ENCODE measurements at places on chromosomes 5 and 9. TPM values are rescaled to one million over a fixed set of nuclear protein-coding genes. Genes with fewer than 3 reads are reported as not detected.

DNA sequence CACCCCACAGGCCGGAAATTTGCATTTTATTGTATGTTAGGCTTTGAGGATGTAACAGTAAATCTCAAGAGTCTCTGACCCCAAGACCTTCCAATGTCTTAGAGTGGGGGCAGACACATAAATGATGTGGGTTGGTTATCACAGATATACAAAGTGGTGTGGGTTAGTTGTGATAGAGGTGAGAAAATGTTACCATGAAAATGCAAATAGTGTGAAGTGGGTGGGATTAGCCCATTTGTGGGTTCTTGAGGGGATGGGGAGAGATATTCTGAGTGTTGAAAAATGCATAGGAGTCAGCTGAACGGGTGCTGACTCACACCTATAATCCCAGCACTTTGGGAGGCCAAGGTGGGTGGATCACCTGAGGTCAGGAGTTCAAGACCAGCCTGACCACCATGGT, 7.9 kb upstream of the RNF145 start:
- peaks cover 2% of the 10 kb centered on the region for H3K36me3 ChIP-seq
- H3K27me3 ChIP-seq, result no peaks in the 10 kb centered on the region
- no peak for DNase-seq
- H3K4me1 ChIP-seq, result peaks cover 7% of the 10 kb centered on the region
- H3K27ac ChIP-seq, result no peak overlapping the region

DNA sequence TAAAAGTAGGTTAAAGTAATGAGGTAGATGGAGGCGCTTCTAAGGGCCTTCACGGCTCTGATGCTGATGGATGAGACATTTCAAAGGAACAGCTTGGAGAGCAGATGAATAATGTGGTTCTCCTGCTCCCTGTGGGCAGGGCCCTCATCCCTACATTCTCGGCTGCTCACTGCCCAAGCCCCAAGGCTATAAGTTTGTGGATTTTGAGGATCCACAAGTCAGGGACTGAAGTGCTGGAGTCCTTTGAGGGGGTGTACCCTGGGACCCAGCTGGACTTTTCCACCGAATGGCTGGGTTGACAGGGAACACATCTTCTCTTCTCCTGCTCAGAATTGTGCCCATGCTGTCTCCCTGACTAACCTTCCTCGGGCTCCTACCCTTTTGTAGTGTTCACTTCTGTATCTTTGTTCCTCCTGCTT, 21.4 kb upstream of the CXCL14 start:
- peaks cover 13% of the 10 kb centered on the region for H3K27me3 ChIP-seq
- no peak for DNase-seq
- H3K4me3 ChIP-seq, result no peak overlapping the region

The HCN1 gene
- total RNA-seq, result not detected

The RPL35 gene
- 1,411 TPM for total RNA-seq

The DCP2 gene
- total RNA-seq, result 113 TPM

GRCh38 chr9:130925050-130925678, 13.9 kb downstream of the FIBCD1 start:
- no peaks in the 10 kb centered on the region for H3K4me1 ChIP-seq
- no peak for DNase-seq
- no peaks in the 10 kb centered on the region for H3K36me3 ChIP-seq
- no peak overlapping the region for H3K27ac ChIP-seq

DNA sequence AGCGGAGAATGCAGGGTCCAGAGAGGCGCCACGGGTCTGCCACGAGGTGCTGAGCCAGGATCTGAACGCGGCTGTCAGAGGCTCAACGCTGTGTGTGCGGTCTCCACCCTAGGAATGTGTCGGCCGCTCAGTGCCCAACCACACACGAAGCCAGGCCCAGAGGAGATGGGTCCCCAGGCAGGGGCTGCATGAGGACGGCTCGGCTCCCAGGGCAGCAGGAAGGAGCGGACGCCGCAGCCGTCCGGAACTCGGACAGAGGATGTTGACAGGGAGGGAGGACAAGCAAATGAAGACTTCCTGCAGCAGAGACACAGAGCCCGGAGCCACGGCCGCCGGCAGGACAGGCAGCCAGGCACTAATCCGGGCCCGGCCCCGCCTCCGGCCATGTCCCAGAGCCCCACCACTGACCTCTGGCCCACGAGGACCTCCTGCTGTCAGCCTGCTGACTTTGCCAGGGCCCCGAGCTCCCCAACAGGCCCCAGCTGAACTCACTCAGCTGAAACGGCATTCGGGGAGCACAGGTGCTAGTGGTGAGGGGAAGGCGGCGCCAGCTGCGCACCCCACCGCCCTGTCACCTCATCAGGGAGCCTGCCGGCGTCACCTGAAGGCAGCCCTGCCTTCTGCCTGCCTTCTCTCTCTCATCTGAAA, 12.7 kb downstream of the VAV2 start:
- no peaks in the 10 kb centered on the region for H3K27me3 ChIP-seq
- DNase-seq, result no peak
- no peak overlapping the region for H3K4me3 ChIP-seq
- no peaks in the 10 kb centered on the region for H3K36me3 ChIP-seq

GRCh38 chr5:11046160-11046559, 285.1 kb upstream of the DAP start:
- H3K4me1 ChIP-seq, result no peaks in the 10 kb centered on the region
- no peaks in the 10 kb centered on the region for H3K36me3 ChIP-seq
- DNase-seq, result no peak
- H3K4me3 ChIP-seq, result no peak overlapping the region
- no peak overlapping the region for H3K27ac ChIP-seq

GRCh38 chr9:76414661-76415060, 20.4 kb upstream of the RFK start:
- no peak overlapping the region for H3K4me3 ChIP-seq
- H3K4me1 ChIP-seq, result peaks cover 25% of the 10 kb centered on the region
- no peak for DNase-seq
- H3K27ac ChIP-seq, result no peak overlapping the region

The BHMT gene
- not detected for total RNA-seq

GRCh38 chr9:127980060-127980705, 606 bp downstream of the EEIG1 start:
- H3K4me1 ChIP-seq, result peaks cover 45% of the 10 kb centered on the region
- H3K27ac ChIP-seq, result peak overlapping the region; percentile 89

The SNX30 gene
- 9.6 TPM for total RNA-seq

All from activated naive CD8-positive, alpha-beta T cell treated with anti-CD3 and anti-CD28 coated beads, Interleukin-2, amount 10 ng/mL, durations not matched to agents 7 days and 5 days (primary cell).